ENCODE measurements at places on chromosomes 7 and 10.

DNA sequence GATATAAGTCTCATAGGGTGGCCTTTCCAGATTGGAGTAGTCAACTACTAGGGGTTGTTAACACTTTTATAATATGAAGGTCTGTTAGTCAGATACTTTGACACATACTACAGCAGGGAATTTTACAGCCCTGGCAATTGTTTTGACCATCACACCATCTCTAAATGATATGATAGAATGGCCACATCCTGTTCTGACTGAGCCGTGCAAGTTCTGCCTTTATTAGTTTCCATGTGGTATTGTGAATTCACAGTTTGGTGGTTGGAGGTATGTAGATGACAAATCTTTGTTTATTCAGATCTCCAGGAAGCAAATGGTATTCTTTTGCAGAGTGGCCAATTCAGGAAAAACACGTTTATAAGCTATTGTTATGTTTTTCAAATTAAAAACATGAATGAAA lies 83.0 kb downstream of the NRG3 start:
- DNase-seq, result no peak

- no peak for DNase-seq
Observed at GRCh38 chr10:124083047-124083739, 10.2 kb downstream of the CHST15 start.

DNA sequence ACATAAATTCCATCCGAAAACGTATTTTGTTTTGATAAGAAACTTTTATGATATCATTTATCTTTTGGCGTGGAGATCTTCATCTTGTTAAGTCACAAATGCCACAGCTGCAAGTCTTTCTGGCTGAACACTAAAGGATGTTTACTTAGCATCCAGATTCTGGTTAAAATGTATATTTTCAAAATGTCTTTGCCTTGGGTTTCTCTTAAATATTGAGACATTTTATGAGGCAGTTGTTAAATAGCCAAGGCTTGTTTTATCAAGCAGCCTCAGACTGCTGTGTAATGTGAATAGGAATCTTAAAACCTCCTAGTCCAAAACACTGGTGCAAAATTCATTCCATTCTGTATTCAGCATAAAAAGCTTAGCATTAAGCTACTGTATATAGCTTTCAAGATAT lies 136.3 kb upstream of the FZD1 start:
- no peak for DNase-seq

GRCh38 chr7:147903536-147904218 lies 686.9 kb upstream of the C7orf33 start:
- DNase-seq, result no peak

DNA sequence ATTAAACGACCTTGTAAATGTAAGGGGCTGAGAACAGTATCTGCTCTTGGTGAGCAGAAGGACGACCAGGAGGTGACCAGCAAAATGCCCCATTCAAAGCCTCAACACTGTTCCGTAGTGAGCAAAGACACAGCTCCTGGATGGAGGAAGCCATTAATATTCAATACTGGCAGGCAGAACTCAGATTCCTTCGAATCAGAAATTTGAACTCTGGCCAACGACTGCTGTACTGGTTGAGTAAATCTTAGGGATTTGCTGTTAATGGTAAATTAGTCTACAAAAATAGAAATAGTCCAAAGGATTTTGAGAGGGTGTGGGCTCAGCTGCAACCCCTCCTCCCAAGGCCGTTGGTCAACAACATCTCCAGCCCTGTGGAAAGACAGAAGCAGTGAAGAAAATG lies 130.5 kb upstream of the PFKP start:
- no peak for DNase-seq
